Iris pigment epithelial cell (primary cell): ENCODE measurements at places on chromosomes 5 and 9.

DNA sequence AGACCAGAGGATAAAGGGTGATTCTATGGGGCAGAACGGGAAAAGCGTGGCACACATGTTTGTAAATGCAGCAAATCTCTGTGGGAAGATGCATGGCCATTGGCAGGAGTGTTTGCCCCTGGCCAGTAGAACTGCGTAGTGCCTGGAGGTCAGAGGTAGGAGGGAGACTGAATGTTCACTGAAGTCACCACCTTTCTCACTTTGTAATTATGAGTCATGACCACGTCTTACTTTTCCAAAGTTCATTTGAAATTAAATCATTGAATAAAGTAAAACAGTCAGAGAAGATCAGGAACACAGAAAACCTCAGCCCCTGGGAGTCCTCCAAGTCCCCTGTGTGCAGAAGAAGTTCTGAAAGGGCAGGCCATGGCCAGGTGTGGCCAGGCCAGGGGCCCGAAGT lies 4.6 kb downstream of the PTGES start:
- DNase-seq, result peak; percentile 54

DNA sequence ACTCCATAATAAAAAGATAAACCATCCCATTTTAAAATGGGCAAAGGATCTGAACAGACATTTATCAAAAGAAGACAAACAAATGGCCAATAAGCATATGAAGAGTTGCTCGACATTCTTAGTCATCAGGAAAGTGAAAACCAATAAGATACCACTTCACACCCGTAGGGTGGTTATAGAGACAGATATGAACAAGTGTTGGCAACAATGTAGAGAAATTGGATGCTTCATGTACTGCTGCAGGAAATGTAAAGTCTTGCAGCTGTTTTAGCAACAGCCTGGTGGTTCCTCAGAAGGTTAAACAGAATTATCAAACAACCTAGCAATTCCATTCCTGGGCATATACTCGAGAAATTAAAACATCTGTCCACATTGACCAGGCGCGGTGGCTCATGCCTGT lies 42.5 kb downstream of the GTF3C4 start:
- no peak for DNase-seq

DNA sequence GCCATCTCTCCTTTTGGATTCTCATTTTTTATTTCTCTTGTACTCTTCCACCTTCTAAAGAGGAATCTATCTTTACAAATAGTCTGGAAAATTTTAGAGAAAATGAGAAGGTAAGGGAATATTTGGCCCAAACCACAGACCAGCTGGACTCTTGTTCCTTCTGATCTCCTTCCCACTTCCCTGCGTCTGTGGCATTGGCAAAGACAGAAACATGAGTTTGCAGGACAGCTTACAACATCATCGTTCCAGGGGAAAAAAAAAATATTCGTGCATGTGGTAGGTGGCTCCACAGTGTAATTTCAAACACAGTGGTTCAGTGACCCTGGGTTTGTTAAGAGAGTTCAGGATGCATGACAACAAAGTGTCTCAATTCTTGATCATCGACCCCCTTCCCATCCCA lies 755.0 kb downstream of the DNAH5 start:
- DNase-seq, result no peak

DNA sequence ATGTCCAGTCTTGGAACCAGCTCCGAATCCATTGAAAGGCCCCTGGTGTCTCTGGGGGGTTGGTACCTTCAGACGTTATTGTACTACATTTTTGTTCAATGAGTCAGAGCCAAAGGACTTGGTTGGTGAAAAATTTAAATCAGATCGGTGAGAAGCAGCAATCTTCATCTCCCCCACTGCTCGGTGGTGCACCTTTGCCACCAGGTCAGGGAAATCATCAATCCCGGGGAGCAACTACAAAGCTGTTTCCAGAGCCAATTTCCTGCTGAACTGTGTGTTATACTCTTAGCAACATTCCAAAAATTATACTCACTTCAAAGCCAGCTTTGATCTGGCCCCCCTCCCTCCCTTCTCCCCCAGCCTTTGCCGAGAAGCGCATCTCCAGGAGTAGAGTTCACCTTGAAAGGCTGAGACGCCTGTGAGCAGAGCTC lies 375.2 kb upstream of the WWC1 start:
- peak; percentile 13 for DNase-seq

DNA sequence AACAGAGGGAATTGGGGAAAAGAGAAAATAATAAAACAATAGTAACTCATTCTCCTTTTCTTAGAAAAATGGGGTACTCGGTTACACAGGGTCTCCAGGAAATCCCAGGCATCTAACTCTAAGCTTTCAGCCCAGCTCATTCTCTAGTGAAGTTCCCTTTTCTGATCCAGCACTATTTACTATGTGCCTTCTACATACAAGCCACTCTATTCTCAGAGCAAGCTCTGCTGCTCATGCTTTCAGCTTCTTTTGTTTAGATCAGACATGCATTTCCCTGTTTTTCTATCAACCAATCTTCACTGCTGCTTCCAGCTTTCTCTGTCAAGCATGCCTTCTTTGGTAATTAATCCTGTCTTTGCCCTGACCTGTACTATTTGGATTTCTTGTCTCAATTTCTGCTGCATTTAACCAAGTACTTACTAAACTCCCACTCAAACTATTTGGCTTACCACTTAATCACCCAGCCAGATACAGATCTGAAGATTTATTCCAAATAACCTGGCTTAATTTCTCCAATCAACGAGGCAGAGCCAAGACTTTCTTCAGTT lies 25.3 kb downstream of the OSMR start:
- no peak for DNase-seq

DNA sequence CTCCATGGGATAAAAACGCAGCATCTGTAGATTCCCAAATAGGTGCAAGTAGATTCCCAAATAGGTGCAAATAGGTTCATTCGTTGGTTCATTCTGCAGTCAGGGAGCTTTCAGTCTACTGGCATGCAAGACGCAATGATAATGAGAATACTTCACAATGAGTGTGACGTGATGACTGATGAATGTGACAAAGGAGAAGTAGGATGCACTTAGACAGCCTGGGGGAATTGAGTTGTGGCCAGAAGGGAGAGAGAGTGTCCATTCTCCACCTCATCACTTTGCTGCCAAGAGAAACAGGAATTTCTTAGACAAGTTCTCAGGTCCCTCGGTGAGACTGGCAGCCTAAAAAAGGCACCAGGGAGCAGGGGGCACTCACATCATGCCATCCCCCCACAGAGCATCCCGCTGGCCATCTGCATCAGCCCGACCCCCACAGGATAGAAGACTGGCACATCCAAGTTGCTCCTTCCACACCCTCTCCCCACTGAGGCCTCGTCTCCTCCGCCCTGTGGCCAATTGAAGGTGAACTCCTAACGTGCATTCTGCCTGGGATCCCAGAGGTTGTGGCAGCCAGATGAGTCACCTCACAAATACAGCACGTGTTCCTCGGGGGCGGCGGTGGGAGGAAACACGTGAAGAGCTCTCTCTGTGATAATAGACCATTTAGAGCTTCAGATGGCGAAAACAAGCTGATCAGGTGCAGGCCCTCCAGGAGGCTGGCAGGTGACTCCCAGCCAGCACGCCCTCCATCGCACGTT lies 19.9 kb upstream of the KCNIP1 start:
- peak; percentile 43 for DNase-seq

DNA sequence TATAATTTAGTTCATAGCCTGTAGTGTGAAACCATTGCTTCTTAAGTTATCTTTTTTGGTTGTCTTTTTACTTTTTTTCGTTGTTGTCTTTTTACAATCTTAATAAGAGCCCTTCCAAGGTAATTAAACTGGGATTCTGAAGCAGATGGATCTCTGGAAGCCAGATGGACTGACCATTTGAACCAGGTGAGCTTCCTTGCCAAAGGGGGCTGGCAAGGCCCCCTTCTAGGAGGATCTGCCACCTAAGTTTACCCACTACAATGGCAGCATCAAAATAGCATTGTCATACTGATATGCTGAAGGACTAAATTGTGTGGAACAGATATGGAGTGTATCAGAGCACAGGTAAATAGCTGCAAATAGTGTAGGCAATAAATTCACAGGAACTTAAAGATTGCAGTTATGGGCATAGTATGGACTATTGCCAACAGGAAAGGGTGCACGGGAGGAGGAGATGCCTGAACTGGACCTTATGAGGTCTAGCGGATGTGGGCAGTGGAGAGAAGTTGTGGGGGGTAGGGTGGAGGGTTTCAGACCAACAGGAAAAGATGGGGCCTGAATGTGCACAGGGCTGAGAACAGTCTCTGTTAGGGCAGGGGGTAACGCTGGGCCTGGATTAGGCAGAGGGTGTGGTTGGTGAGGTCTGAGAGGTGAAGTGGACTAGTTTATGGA lies 61.5 kb upstream of the CTXN3 start:
- no peak for DNase-seq

GRCh38 chr5:173243243-173243830 lies 8.3 kb upstream of the NKX2-5 start:
- no peak for DNase-seq

DNA sequence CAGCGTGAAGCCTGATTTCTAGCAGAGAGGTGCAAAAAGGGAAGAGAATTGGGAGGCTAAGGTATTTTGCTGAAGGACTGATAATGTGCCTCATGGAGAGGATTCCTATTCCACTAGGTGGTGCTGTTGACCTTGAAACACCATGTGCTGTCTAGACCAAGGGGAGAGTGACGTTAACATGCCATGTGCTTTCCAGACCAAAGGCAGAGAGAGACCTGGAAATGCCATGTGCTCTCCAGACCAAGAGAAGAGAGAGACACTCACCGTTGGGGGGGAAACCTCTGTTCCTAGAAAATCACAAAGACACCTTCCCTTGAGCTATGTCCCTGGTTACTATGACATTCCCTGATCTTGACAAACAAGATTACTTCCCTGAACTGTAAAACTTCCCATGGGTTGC lies 286.0 kb upstream of the TUSC1 start:
- DNase-seq, result peak; percentile 72

DNA sequence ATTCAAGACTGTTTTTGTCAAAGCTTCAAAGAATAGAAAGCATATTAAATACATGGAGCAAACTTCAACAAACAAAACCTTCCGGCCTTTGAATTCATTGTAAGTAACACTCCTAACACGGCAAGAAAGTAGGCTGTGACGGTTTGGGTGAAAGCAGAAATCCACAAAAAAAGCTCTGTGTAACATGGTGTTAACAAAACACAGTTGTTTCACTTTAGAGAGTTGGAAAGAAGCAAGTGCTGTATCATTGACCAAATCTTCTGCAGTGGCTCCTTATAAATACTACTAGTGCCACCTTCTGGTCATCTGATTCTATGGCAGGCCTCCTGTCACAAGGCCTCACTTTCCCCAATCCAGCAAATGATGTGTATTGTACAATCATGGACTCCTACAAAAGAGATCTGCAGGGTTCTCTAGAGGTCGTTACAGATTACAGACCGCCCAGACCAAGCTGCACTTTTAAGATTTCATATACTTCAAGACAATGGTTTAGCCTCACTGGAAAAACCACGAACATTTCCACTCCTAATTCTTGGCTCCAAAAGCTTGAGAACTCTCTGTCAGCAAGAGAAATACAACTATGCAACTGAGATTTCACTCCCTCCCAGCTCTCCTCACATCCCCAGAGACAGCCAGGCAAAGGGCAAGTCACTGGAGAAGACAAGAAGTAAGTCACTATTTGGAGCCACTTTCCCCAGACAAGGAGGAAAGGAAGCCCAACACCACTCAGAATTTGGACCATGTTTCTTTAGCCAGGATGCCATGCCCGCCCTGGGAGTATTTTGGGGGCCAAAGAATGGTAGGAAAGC lies 196.2 kb downstream of the DTWD2 start:
- DNase-seq, result peak; percentile 78

DNA sequence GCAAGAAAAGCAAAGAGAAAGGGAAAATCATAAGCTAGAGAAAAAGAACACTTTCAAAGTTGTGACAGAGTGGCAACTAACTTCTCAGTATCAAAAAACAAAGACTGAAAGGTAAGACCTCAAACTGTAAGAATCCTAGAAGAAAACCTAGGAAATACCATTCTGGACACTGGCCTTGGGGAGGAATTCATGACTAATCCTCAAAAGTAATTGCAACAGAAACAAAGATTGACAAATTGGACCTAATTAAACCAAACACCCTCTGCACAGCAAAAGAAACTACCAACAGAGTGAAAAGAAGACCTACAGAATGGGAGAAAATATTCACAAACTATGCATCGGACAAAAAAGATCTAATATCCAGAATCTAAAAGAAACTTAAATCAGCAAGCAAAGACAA lies 79.1 kb downstream of the FEM1C start:
- no peak for DNase-seq

- DNase-seq, result peak; percentile 32
Measured at GRCh38 chr5:28750251-28750650, 1711.9 kb upstream of the CDH9 start.

- DNase-seq, result no peak
Measured at GRCh38 chr9:134947265-134947955, 29.7 kb upstream of the FCN1 start.

GRCh38 chr9:32992595-32993238 lies 8.7 kb downstream of the APTX start:
- DNase-seq, result peak; percentile 60

GRCh38 chr5:14054111-14054854 lies 88.9 kb upstream of the TRIO start:
- peak; percentile 63 for DNase-seq

DNA sequence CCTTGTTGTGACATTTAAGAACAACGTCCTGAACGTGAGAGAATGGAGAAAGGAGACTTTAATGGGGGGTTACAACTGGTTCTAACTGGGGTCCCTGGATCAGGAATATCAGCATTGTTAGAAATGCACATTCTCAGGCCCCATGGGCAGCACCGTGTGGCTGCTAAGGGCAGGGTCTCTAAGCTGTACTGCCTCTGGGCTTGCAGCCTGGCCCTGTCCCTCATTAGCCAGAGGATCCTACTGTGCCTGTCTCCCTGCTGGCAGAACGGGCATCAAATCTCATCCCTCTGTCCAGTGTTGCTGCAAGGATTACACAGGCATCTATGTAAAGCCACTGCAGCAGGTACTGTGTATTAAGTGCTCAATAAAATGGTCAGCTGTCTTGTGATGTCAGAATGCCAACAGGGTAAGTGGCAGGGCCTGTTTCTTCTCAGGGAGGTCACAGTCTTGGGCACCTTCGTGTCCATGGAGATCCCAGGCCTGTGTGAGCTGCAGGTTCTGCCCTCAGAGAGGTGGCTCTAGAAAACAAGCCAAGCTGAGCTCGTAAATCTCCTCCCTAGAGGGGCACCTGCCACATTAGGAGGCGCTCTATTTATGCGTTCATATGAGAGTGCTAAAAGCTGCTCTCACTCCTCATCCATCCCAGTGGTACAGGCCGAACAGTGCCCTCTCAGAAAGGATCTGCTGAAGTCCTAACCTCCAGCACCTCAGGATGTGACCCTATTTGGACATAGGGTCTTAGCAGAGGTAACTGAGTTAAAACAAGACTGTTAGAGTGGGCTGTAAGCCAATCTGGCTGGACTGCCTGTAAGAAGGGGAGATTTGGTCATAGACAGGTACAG lies 210.5 kb downstream of the GADD45G start:
- DNase-seq, result no peak

GRCh38 chr5:88833371-88834130 lies 49.4 kb downstream of the MEF2C start:
- peak; percentile 44 for DNase-seq

DNA sequence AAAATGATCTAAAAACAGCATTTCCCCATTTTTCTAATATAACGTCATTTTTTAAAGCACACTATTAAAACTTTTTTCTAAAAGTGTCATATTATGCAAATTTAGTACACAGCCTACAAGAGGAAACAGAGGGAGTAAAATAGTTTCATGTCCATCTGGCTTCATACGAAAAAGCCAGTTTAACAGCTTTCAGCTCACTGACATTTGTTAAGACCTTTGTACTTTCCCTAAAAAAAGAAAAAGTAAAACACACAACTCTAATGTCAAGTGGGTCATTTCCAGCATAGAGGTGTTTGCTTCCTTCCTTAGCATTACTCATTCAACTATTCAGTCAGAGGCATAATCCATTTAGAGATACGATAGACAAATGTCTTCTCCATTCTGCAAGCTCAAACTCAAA lies 49.4 kb downstream of the ABHD17B start:
- no peak for DNase-seq

GRCh38 chr5:115544043-115544435 lies 536 bp downstream of the FEM1C start:
- DNase-seq, result no peak
